GM04503 (cell line): ENCODE measurements at places on chromosomes 6 and 20.

- DNase-seq = no peak
Measured at GRCh38 chr6:17152703-17153102, 50.9 kb downstream of the STMND1 start.

GRCh38 chr6:106637051-106637716, 7.8 kb downstream of the QRSL1 start:
- no peak for DNase-seq

GRCh38 chr6:75935473-75935793, 137.0 kb downstream of the IMPG1 start:
- DNase-seq = no peak

GRCh38 chr20:4781211-4781610, 59.5 kb downstream of the PRND start:
- no peak for DNase-seq
